Activated T-helper 17 cell treated with anti-CD3 and anti-CD28 coated beads, Interleukin-2, amount 50 U/mL, for 72 hours (primary cell): ENCODE measurements at places on chromosomes 16 and 17.

DNA sequence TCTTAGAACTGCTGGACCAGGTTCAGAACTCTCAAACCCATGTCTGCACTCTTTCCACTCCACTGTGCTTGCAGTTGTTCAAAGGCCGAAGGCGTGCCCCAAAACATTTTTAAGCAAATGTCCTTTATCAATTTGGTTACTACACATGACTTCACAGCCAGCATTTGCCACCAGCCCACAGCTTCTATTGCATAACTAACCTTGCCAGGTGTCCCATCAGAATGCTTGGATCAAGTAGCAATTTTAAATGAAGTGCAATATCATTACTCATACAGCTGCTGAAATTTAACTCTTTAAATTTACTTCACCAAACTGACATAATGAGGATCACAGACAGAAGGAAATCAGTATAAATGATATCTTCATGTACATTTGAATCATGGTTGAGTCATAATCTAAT is 29.8 kb upstream of the HS3ST3A1 start:
- H3K4me1 ChIP-seq, result no peaks in the 10 kb centered on the region
- no peaks in the 10 kb centered on the region for H3K36me3 ChIP-seq
- no peak overlapping the region for H3K4me3 ChIP-seq
- peaks cover 10% of the 10 kb centered on the region for H3K27me3 ChIP-seq

GRCh38 chr17:14752011-14752410 is 451.1 kb downstream of the HS3ST3B1 start:
- ATAC-seq, result peak; percentile 37
- no peak overlapping the region for H3K27ac ChIP-seq
- H3K4me3 ChIP-seq, result no peak overlapping the region

DNA sequence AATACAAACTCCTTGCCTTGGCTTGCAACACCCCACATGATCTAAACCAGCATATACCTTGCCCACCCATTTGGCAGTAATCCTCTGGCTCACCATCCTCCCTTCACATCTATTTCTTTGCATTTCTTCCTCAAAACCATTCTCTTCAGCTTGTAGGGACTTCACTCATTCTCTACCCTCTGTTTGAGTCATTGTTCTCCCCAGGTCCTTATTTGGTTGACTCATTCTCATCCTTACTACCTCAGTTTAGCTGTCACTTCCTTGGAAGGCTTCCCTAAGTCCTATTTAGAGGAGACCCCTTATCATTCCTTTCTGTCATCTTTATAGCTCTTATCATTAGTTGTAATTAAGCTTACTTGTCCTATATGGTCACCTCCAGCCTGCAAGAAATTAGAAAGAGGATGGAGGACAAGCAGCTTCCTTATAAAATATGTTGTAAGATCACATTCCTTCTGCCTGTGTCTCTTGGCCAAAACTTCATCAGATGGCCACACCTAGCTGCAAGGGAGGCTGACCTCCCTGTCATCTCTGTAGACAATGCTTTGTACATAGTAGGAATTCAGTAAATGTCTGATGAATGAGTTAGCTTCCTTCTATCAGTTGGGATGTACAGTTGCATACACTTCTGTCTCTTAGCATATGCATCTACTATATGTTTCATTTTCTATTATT is 1.7 kb downstream of the TTC19 start:
- peak overlapping the region; percentile 78 for H3K27ac ChIP-seq
- no peaks in the 10 kb centered on the region for H3K27me3 ChIP-seq
- peak overlapping the region; percentile 85 for H3K4me3 ChIP-seq

DNA sequence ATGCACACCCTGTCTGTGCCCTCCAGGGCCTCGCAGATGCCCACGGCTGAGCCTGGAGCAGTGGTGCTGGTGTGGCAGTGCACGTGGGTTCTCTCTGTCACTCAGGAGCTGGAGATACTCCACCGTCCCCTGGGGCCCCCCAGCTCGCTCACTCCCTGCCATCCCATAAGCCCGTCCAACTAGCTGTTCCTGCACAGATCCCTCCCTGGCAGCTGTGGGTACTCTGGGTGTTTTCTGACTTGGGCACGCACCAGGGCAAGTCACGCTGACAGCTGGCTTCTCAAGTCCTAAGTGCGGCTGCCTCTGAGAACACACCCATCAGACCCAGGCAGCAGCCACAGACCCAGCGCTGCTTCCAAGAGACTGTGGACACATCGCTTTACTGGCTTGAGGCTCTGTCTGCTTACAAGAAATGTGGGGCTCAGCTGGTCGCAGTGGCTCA is 25.4 kb upstream of the ITGB4 start:
- peaks cover 13% of the 10 kb centered on the region for H3K4me1 ChIP-seq
- peaks cover 88% of the 10 kb centered on the region for H3K36me3 ChIP-seq
- no peak overlapping the region for H3K27ac ChIP-seq

DNA sequence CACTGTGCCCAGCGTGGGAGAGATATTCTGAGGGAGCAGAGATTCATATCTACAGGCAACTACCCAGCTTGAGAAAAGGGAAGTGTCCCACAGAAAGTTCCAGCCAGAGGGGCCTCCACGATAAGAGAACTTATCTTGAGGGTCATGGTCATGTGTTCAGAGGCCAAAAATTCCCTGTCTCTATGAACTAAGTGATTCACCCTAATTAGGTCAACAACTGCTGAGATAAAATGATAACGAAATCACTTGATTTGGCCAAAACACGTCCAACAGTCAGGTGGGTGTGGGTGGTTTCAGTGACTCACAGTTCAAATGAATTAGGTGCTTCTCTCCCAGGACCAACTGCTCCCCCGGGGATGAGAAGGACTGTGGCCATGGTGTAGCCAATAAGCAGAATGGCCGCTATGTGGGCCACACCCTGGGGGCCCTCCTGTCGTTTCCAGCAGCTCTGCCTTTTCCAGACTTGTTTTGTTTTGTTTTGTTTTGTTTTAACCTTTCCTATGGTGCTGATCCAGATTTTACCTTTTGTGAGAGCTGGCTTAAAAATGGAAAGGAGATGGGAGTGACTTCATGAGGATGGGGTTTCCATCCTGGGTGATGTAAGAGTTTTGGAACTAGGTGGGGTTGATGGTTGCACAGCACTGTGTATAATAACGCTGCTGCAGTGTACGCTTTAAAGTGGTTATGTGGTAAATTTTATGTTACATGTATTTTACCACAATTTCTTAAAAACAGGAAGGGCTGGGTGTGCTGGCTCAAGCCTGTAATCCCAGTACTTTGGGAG is 8.7 kb downstream of the DNAI2 start:
- ATAC-seq, result peak; percentile 82
- H3K4me1 ChIP-seq, result peaks cover 16% of the 10 kb centered on the region
- no peaks in the 10 kb centered on the region for H3K36me3 ChIP-seq
- H3K4me3 ChIP-seq, result peak overlapping the region; percentile 68
- no peaks in the 10 kb centered on the region for H3K27me3 ChIP-seq

DNA sequence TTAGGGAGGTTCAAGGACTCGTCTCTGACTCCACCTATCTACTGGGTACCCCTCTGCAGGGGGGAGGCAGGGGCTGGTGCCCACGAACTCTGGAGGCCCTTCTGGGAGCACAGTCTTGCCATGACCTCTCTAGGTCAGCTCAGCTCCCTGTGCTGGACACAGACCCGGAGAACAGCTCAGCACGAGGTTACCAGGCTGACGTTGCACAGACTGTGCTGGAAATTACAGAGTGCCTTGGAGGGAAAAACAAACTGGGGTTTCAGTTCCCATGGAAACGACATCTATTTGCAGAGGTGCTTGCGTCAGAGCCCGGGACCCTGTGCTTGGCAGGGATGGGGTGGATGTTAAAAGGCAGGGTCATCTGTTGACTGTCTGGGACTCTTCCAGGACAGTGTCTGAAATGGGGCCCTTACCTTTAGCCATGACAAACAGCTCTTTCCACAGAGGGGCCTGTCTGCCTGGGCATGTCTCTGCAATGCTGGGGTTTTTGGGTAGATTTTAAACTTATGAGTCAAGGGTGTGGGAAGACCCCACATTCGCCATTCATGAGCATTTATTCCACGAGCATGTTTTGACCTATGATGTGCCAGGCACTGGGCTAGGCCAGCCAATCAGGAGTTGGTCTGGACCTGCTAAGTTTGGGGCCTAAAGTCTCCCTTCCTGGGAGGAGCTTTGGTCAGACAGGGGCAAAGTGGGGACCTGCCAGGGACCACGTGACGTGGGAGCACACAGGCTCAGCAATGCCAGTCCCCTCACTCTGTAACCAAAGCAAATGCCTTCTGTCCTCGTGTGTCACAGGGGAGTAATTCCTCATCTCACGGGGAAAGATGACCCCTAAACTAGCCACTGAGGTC is 22.5 kb downstream of the CCR7 start:
- H3K27me3 ChIP-seq, result no peaks in the 10 kb centered on the region
- H3K4me1 ChIP-seq, result peaks cover 61% of the 10 kb centered on the region
- ATAC-seq, result peak; percentile 57
- H3K4me3 ChIP-seq, result peak overlapping the region; percentile 94
- peaks cover 21% of the 10 kb centered on the region for H3K36me3 ChIP-seq
- peak overlapping the region; percentile 100 for H3K27ac ChIP-seq

DNA sequence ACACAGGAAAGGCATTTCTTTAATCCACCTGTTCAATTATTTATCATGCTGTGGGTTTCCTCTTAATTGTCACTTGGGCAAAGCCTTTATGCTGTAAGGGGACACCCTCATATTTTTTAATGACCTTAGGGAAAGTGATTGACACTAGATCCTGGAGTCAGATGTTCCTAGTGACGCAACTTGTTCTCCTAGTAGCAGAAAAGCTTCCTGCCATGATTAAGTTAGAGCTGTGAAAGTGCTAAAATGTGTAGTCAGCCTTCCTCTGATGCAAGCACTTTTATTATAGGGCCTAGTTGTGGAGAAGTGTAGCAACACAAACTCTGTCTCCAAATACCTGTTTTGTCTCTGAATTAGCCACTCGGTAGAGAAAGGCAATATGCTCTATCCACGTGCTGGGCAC is 12.3 kb downstream of the TMEM100 start:
- H3K4me3 ChIP-seq, result no peak overlapping the region
- no peak for ATAC-seq
- H3K27ac ChIP-seq, result no peak overlapping the region
- H3K36me3 ChIP-seq, result no peaks in the 10 kb centered on the region

DNA sequence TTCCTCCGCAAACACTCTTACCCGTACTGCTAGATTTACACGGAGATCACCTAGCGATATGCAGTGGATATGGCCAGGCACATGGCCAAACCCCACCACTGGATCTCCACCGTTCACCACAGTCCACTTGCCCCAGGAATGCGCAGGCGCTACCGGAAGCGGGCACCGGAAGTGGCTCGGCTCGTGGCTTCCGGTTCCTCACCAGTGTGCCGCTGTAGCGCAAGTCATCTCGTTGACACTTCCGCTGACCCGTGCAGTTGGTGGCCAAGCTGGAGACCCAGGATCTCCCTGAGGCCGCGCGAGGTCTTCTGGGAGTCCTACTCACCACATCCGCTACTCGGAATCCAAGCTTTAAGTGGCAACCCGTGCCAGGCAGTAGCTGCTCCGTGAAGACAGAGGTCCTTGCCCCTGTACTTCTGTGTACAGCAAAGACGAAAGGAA is 11.5 kb downstream of the ZNF597 start:
- no peaks in the 10 kb centered on the region for H3K4me1 ChIP-seq
- peak overlapping the region; percentile 58 for H3K27ac ChIP-seq
- H3K4me3 ChIP-seq, result peak overlapping the region; percentile 71
